Jurkat, Clone E6-1 (cell line): ENCODE measurements at places on chromosomes 6 and 20.

DNA sequence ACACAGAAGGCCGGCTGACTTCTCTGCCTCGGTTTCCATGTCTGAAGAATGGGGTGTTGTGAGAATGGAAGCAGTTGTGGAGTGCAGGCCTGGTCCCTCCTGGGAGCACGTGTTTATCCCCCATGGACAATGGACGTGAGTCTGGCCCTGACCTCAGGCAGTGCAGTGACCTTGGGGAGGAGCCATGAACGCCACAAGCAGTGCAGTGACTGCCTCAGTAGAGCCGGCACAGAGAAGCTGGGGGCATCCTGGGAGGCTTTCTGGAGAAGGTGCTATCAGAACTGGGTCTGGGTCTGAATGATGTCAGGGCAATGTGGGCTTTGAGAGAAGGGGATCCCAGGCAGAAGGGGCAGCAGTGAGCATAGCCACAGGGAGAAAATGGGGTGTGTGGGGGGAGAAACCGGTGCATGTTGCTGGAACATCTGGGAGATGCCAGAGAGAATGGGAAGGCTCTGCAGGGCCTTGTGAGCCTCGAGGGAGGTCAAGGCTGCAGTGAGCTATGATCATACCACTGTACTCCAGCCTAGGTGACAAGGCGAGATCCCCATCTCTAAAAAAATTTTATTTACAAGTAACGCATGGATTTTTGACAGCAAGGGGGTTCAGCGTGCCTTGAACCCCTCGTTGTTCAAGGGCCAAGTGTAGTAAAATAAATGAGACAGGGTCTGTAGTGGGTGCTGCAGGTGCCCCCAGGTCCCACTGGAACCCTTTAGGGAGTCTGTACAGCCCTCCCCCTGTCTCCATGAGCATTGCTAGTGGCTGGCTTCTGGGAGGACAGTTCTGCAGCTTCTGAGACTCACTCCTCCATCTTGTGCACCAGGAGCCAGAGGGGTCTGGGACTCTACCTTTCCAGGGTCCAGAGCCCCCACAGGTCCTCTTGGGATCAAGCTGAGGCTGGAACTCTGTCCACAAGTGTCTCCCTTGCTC lies 27.0 kb upstream of the ZBP1 start:
- no peak for DNase-seq

GRCh38 chr6:167266830-167267555 lies 24.1 kb upstream of the UNC93A start:
- no peak for DNase-seq

DNA sequence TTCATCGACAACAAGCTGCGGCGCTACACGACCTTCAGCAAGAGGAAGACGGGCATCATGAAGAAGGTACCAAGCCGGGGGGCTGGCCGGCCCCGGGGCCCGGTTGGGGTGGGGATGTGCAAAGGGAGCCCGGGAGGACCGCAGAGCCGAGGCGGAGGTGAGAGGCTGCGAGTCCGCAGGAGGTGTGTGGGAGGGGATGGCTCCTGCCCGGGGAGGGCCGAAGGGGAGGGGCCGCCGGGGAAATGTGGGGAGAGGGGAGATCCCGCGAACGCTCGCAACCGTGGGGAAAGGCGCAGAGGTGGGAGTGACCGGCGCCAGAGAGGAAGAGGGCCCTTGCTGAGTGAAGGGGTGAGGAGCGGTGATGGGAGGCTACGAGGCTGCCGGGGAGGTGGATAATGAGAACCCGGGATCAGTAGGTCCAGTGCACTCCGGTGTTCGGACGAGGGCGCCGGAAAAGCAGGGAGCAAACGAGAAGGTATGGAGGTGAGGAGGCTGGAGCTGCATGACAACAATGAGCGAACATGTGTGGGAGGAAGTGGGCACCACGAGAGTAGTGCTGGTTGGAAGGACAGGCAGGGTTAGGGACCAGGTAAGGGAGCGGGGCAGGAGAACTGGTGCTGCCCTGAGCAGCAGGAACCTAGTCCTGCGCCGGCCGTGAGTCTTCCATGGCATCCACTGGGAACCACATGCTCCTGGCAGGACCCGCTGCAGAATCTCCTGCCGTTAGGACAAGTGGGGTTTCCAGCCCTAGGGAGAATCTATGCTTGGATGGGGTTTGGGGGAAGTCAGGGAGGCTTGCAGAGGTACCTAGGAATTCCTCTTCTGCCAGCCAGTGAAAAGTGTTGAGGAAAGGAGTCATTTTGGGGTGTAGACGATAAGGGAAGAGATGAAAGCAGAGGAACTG lies 1.3 kb downstream of the SRF start:
- DNase-seq: no peak

- no peak for DNase-seq
These were observed 10.7 kb downstream of the TULP4 start for GRCh38 chr6:158322724-158323560.

DNA sequence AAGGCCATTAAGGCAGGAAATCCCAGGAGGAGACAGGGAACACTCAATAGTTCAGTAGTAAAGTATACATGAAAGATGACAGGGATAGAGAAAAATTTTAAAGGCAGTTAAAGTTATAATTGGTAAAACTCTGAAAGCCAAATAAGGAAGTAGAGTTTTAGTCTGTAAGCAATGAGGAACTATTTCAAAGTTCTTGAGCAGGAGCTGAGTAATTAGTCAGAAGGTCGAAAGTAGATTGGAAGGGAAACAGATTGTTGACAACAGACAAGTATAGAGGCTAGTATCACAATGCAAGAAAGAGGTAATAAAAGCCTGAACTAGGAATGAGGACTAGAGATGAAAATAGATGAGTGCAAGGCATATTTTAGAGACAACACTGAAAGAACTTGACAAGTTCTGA lies 150.3 kb downstream of the CDK19 start:
- no peak for DNase-seq

GRCh38 chr6:113894712-113895674 lies 37.8 kb downstream of the MARCKS start:
- DNase-seq: no peak

- no peak for DNase-seq
These were observed 137.8 kb upstream of the PHACTR1 start for GRCh38 chr6:12578751-12579150.

DNA sequence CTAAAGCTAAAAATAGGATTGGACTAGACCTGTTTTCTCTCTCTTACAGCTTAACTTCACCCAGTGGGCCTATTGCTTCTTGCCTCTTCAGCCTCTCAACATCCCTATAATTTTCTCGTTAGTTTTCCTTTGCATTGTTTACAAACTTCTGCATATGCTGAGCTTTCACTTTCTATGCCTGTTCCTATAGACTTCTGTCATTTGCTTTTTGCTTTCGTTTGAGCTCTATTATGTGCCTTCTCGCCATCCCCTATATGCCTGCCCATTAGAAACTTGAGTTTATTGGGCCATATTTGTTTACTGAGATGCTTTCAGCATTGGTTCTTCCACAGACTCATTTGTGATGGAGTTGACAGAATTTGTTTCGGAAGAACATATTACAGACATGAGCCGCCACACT lies 40.9 kb downstream of the NCOA7 start:
- DNase-seq: no peak

DNA sequence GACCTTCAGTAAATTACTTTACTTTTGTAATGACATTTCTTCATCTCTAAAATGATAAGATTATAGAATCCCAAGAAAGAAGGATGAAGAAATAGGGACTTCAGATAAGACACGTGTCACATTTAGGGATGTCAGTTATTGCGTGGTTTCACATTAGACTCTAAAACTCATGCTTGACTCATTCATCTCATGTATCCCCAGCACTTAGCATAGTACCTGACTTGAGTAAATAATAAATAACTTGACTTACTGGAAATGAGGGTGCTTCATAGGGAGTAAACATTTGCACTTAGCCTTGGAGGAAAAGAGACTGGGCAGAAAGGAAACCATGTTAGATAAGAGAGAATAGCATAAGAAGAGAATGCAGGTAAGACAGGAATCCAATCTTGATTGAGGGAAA lies 37.2 kb downstream of the VTA1 start:
- DNase-seq: no peak

GRCh38 chr6:77263003-77263402 lies 200.3 kb downstream of the HTR1B start:
- no peak for DNase-seq

- no peak for DNase-seq
These were observed 40.0 kb downstream of the PLG start for GRCh38 chr6:160742090-160742489.

GRCh38 chr6:167683028-167683862 lies 143.5 kb upstream of the AFDN start:
- DNase-seq: no peak

DNA sequence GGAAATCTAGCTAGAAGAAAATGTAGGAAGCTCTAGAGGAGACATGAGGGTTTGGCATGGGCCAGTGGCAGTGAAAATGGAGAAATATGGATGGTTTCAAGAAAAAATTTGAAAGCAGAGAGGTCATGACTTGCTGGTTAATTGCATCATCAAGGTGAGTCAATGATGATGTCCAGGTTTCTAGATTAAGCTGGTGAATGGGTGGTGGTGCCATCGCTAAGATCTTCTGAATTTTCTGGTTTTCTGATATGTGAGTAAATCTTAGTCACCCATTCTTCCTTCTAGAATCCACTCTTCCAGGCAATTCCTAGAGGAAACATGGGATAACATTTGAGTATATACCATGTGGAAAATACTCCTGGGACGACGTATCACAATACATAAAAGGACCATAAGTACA lies 25.0 kb downstream of the SH3BGRL2 start:
- no peak for DNase-seq

- no peak for DNase-seq
These were observed 25.0 kb downstream of the SIRPA start for GRCh38 chr20:1920252-1920651.

- peak; percentile 86 for DNase-seq
These were observed at the start of gene ZCCHC3 for GRCh38 chr20:297098-297924. Gene ZCCHC3, plus strand, starts transcription at chr20:297570. Its CDS starts 17 bp downstream, at chr20:297587.

- no peak for DNase-seq
These were observed 19.8 kb downstream of the COL20A1 start for GRCh38 chr20:63312690-63313348.

GRCh38 chr6:27669624-27670301 lies 196.9 kb upstream of the ZNF184 start:
- no peak for DNase-seq

DNA sequence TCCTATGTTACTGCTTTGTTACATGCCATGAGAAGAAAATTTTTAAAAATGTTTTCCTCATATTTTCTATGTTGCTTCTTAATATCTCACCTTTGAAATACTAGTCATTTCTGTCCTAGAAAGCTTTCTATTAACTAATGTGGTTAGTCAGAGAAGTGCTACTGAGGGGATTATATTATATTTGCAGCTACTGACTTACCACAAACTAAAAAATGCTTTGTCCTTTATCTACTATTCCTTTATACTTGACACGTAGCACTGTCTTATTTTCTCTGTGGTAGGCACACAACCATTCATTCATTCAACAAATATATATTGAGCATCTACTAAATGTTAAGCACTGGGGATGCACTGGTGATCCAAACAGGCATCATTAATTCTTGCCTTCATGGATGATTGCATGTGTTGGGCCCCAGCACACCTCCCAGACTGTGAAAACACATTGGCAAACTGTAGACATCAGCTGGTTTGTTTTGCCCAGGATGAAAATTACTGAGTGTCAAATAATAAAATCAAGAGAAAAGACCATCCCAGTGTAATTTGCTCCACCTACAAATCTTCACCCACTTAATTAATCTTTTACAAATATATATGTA lies 10.7 kb upstream of the MLIP start:
- no peak for DNase-seq

- DNase-seq: no peak
These were observed 1076.1 kb upstream of the ADGRB3 start for GRCh38 chr6:67558985-67559384.

GRCh38 chr6:27518881-27519795 lies 46.2 kb upstream of the ZNF184 start:
- peak; percentile 87 for DNase-seq

GRCh38 chr6:160951187-160952030 lies 40.2 kb upstream of the MAP3K4 start:
- DNase-seq: no peak

GRCh38 chr6:44278774-44279697 lies 8.8 kb downstream of the TMEM151B start:
- DNase-seq: no peak

- DNase-seq: no peak
These were observed 541.2 kb downstream of the QKI start for GRCh38 chr6:163955756-163956155.

DNA sequence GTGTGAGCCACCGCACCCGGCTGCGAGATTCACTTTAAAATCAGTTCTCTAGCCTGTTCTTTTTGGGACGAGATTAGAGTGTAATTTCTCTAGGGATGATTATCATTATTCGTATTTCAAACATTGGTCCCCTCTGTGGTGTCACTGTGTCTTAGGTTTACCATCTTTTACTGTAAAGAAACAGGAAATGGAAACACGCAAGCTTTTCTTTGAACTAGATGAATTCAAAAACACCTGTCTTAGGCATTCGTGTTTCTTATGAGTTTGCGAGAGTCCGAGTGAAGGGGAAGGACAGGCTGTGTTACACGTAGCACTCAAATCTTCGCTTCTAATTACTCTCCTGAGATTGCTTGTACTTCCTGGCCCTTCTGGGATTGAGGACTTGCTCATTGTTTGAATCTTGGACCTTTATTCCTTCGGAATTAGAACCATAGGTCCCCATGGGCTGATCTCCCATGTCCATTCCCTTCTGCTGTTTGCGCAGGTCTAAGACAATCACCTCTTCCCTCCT lies 61.6 kb downstream of the PHACTR2 start:
- no peak for DNase-seq

GRCh38 chr6:104771258-104771832 lies 88.4 kb downstream of the HACE1 start:
- DNase-seq: peak; percentile 19

- peak; percentile 37 for DNase-seq
These were observed 85.7 kb downstream of the SHLD1 start for GRCh38 chr20:5835871-5836270.

DNA sequence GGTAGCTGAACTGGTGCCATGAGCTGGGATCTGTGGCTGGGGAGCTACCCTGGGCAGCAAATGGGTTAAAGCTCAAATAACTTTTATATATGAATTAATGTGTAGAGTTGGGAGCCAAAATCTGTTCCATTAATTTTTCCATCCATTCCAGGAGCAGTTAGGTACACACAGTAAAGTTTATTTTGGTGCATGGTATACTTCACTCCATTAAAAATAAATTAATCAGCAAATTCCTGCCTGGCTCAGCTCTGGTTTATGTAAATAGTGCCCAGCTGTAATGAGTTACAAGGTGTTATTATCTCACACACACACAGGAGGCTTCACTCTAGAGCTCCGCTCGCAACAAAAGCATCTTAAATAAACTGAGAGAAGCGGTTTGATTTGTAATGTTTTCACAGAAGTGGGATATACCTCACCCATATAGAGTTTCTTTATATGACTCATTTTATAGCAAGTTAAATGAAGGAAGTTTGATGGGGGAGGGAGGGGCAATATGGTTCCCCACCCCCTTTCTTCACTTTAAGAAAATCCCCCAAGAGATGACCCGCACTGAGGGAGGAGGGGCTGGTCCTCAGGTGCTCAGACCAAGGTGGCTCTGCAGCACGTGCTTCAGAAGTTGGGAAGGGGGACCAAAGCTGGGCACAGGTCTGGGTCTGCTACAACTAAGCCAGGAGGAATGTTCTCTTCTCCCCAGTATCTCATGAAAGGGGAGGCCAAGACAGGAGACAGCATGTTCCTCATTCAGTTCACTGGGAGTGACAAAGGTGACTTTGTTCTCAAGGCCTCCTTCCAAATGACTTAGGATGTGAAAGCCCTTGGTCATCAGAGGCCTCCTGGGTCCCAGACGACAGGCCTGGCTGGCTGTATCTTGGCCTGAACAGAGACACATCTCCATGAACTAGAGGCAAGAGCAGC lies 10.5 kb upstream of the FAM83C start:
- no peak for DNase-seq
